Osteoblast (primary cell): ENCODE measurements at places on chromosomes 12 and 14.

DNA sequence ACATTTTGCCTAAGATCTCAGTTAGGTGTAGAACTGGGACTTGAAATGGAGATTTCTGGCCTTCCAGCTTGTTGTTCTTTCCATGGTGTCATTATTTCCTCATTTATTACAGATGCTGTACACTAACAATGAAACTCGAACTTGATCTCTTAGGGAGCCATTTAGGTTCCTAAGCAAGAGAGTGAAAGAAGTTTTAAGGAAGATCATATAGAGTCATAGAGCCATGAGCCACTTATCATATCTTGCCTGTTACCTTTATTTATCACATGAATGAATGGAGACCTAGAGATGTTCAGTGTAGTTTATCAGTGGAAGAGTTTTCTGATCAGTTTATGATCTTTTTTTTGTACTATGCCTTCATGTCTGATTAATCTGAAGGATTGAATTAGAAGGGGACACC is 9.9 kb downstream of the HELB start:
- H3K27me3 ChIP-seq: no peaks in the 10 kb centered on the region
- H3K4me1 ChIP-seq: no peaks in the 10 kb centered on the region
- no peaks in the 10 kb centered on the region for H3K36me3 ChIP-seq
- no peak overlapping the region for H3K4me3 ChIP-seq

DNA sequence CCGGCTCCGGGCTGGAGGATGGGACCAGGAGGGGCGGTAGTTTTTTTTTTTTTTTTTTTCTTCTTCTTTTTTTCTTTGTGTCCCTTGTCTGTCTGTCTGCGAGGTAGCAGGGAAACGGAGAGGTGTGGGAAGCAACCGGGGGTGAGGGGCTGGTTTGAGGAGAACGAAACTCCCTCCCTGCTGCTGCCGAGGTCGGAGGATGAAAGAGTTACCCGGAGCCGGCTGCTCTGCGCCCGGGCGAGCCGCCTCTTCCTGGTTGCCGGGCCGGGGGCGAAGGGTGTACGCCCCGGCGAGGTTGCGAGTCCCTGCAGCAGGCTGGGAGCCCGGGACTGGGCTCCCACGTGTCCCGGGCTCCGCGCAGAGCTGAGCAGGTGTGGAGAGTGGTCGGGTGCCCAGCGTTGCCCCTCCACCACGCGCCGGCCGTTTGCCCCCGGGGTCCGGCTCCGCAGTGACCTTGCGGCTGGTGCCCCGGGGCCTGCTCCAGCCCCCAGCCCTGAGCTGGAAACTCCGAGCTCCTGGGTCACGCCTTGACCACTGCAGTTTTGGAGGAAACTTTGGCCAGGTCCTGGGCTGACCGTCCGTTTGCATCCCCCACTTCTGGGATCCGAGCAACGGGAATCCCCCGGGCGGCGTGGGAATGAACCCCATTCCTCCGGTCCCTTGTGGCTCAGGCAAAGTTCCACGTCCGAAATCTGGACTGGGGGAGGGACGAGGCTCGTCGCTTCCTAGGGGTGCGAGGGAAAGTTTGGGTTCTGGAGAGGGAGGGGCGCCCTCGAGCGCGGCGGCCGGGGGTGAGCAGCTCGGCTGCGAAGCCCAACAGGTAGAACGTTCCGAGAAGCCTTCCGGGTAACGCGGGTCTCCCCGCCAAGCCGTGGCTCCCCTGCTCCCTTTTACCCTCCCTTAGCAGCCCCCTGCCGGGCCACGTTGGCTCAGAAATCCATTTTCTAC is 1.3 kb downstream of the CHST11 start:
- no peaks in the 10 kb centered on the region for H3K36me3 ChIP-seq
- peak overlapping the region; percentile 93 for H3K4me3 ChIP-seq
- peak overlapping the region; percentile 86 for H3K27ac ChIP-seq
- H3K4me1 ChIP-seq: peaks cover 34% of the 10 kb centered on the region

DNA sequence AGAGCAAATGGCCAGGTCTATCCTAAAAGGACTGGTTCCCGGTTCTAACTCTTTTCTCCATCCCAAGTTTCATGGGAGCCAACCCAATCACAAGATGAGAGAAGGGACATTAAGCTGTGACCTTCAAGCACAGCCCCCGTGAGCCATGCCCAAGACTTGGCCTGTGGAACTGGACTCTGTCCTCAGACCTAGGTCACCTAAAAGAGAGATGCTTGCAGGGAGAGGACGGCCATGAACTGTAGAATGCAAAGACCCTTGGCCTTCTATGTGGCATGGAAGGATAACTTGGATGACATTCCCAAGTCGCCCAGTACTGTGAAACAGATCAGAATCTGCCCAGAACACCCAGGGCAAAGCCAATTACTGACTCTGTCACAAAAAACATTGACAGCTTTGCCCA is 263.5 kb downstream of the DPF3 start:
- no peaks in the 10 kb centered on the region for H3K27me3 ChIP-seq
- no peaks in the 10 kb centered on the region for H3K36me3 ChIP-seq
- H3K27ac ChIP-seq: no peak overlapping the region

GRCh38 chr12:8630131-8630530 is 17.5 kb upstream of the AICDA start:
- H3K36me3 ChIP-seq: no peaks in the 10 kb centered on the region
- H3K27me3 ChIP-seq: no peaks in the 10 kb centered on the region
- H3K4me1 ChIP-seq: peaks cover 18% of the 10 kb centered on the region
- H3K27ac ChIP-seq: no peak overlapping the region

- peaks cover 23% of the 10 kb centered on the region for H3K36me3 ChIP-seq
- H3K27ac ChIP-seq: no peak overlapping the region
- no peaks in the 10 kb centered on the region for H3K27me3 ChIP-seq
These were observed 34.3 kb downstream of the SLC15A4 start for GRCh38 chr12:128789356-128789929.

GRCh38 chr12:25938581-25938980 is 19.9 kb upstream of the RASSF8 start:
- H3K4me1 ChIP-seq: peaks cover 6% of the 10 kb centered on the region
- H3K4me3 ChIP-seq: no peak overlapping the region
- no peak for DNase-seq
- H3K27ac ChIP-seq: no peak overlapping the region
- H3K36me3 ChIP-seq: no peaks in the 10 kb centered on the region
- H3K27me3 ChIP-seq: no peaks in the 10 kb centered on the region

GRCh38 chr12:98821866-98822265 is 176.8 kb downstream of the APAF1 start:
- H3K4me3 ChIP-seq: no peak overlapping the region
- DNase-seq: no peak
- no peaks in the 10 kb centered on the region for H3K27me3 ChIP-seq
- no peaks in the 10 kb centered on the region for H3K36me3 ChIP-seq

GRCh38 chr12:57187222-57188089 is 29.1 kb upstream of the NXPH4 start:
- no peaks in the 10 kb centered on the region for H3K4me1 ChIP-seq
- no peaks in the 10 kb centered on the region for H3K27me3 ChIP-seq

- H3K4me1 ChIP-seq: peaks cover 12% of the 10 kb centered on the region
- H3K4me3 ChIP-seq: peak overlapping the region; percentile 75
- no peaks in the 10 kb centered on the region for H3K36me3 ChIP-seq
These were observed 739 bp upstream of the PAX9 start for GRCh38 chr14:36660736-36661505.

DNA sequence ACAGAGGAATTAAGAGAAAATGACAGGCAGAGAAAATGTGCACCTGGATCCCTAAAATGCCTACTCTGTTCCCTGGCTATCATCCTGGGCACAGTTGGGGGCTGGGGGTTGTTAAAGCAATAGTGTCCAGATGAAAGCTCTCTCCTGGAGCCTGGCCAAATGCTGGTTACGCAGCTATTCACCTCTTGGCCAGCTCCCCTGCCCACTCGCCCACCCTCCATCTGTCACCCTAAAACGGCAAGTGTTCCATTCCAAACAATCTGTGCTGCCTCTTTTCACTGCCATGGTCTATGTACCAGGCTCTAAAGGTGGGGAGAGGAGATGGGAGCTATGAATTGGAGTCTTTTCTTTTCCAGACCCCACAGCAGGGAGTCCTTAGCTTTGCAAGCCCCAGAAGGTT is 24.7 kb upstream of the NPFF start:
- H3K36me3 ChIP-seq: peaks cover 73% of the 10 kb centered on the region
- DNase-seq: peak; percentile 15

DNA sequence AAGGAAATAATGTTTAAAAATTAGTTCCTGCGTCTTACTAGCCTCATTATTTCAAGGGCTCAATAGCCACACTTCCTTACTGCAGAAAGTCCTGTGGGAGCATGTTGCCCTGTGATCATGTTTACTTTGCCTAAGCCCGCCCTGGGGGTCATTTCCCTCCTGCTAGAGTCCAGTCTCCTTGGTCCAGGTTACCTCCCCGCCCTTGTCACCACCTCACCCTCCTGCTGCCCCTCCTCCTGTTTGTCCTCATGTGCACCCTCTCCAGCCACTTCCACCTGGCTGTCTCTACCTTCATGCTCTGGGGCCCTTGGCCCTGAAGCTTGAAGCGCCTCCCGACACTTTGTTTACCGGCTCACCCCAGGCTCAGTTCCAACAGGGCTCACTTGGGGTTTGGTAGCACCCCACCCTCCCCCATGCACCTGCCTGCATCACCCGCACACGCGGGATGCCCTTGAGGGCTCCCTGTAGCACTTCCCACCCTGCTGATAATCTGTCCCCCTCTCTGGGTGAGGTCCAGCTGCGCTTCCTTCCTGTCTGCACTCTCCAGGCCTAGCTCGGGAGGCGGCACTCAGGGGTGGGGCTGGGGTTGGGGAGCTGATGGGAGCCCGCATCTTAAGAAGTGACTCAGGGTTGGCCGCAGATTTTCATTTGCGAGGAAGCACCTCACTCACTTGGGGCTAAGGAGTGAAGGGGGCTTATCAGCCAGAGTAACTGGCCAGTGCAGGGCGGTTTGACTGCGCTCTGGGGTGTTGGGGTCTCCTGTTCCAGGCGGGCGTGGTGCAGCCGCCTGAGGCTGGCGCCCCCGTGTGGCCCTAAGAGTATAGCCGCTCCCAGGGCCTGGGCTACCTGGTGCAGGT is 40.1 kb downstream of the SMIM41 start:
- no peak for DNase-seq
- peaks cover 17% of the 10 kb centered on the region for H3K27me3 ChIP-seq
- no peaks in the 10 kb centered on the region for H3K36me3 ChIP-seq
- no peak overlapping the region for H3K27ac ChIP-seq

DNA sequence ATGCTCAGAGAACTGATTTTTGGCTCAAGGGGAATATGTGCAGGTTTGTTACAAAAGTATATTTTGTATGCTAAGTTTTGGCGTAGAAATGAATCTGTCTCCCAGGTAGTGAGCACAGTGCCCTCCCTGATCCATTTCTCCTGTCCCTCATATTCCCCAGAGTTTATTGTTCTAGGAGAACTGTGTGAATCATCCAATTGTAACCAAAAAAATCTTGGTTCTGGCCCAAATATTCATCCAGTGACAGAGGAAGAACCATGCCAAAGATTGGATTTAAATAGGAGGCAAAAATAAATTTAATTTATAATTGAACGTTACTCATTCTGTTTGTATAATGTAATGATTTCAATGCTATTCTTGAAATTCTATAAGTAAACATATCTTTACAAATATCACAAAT is 4.8 kb downstream of the CATSPERB start:
- H3K27ac ChIP-seq: no peak overlapping the region
- peaks cover 7% of the 10 kb centered on the region for H3K27me3 ChIP-seq
- peaks cover 14% of the 10 kb centered on the region for H3K4me1 ChIP-seq
- DNase-seq: peak; percentile 44
- H3K36me3 ChIP-seq: no peaks in the 10 kb centered on the region

DNA sequence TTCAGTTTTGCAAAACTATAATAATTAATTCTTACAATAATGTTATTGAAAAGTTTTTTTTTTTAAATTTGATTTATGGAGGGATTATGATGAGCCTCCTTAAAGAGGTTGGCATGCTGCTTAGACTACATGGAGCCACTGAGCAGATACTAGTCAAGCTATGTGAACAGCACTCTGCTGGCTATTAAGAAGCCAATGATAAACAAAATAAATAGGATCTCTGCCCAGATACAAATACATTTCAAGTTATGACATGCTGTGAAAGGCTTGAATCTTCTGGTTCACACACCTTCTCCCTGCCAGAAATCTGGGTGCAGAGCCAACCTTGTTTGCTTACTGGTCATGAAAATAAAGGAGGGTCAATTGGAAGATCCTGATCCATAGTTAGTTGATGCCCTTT is 107.4 kb upstream of the NAV3 start:
- no peak for DNase-seq
- H3K4me3 ChIP-seq: no peak overlapping the region
- no peak overlapping the region for H3K27ac ChIP-seq
- H3K4me1 ChIP-seq: no peaks in the 10 kb centered on the region
- H3K36me3 ChIP-seq: no peaks in the 10 kb centered on the region

GRCh38 chr12:15650399-15651128 is 138.6 kb downstream of the EPS8 start:
- peak overlapping the region; percentile 65 for H3K27ac ChIP-seq
- H3K4me3 ChIP-seq: no peak overlapping the region
- H3K36me3 ChIP-seq: peaks cover 61% of the 10 kb centered on the region

DNA sequence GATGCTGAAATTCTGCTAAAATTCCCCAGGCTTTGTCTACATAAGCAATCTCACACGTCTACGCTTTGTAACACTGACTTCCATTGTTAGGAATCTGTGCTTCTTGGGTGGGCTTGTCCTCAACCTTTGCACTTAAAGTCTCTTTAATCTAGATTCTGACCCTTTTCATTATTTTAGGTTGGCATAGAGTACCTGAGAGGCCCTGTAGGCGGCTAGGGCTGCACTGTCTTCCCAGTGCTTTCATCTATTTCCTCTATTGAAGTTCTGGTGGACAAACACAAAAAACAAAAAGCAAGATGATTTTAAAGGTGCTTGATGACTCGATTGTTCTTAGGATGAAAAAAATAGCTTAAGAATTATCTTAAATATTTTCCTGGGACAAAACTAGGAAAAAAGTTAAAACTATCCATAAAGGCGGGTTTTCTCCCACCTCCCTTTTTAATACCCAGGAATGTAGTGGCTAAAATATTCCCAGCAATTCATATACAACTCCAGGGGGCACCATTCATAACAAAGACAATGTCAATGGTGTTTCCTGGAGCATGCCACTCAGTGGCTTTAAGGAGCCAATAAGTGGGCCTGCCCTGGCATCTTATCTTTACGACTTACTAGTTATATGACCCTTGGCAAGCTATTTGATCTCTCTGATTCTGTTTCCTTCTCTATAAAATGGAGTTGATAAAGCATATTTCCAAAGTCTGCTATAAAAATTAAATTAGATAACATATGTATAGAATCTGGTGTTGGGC is 197.5 kb downstream of the STXBP6 start:
- H3K4me1 ChIP-seq: no peaks in the 10 kb centered on the region
- no peak for DNase-seq
- H3K27ac ChIP-seq: no peak overlapping the region
- no peak overlapping the region for H3K4me3 ChIP-seq
- no peaks in the 10 kb centered on the region for H3K36me3 ChIP-seq
- no peaks in the 10 kb centered on the region for H3K27me3 ChIP-seq

GRCh38 chr14:74281069-74281468 is 21.7 kb downstream of the ABCD4 start:
- no peak overlapping the region for H3K27ac ChIP-seq
- DNase-seq: no peak
- H3K4me1 ChIP-seq: no peaks in the 10 kb centered on the region
- no peak overlapping the region for H3K4me3 ChIP-seq
- no peaks in the 10 kb centered on the region for H3K27me3 ChIP-seq

- H3K4me1 ChIP-seq: no peaks in the 10 kb centered on the region
- H3K27me3 ChIP-seq: no peaks in the 10 kb centered on the region
- no peak overlapping the region for H3K27ac ChIP-seq
- no peaks in the 10 kb centered on the region for H3K36me3 ChIP-seq
- no peak overlapping the region for H3K4me3 ChIP-seq
These were observed 72.5 kb upstream of the MYL2 start for GRCh38 chr12:110992909-110993308.
